ENCODE measurements at places on chromosomes 16 and 17. TPM values are rescaled to one million over a fixed set of nuclear protein-coding genes. Genes with fewer than 3 reads are reported as not detected.

The AP2B1 gene
- 117 TPM for total RNA-seq

The VAT1 gene
- total RNA-seq, result 45.2 TPM

The CACNG1 gene
- total RNA-seq, result not detected

The OSGIN1 gene
- 2.4 TPM for total RNA-seq

DNA sequence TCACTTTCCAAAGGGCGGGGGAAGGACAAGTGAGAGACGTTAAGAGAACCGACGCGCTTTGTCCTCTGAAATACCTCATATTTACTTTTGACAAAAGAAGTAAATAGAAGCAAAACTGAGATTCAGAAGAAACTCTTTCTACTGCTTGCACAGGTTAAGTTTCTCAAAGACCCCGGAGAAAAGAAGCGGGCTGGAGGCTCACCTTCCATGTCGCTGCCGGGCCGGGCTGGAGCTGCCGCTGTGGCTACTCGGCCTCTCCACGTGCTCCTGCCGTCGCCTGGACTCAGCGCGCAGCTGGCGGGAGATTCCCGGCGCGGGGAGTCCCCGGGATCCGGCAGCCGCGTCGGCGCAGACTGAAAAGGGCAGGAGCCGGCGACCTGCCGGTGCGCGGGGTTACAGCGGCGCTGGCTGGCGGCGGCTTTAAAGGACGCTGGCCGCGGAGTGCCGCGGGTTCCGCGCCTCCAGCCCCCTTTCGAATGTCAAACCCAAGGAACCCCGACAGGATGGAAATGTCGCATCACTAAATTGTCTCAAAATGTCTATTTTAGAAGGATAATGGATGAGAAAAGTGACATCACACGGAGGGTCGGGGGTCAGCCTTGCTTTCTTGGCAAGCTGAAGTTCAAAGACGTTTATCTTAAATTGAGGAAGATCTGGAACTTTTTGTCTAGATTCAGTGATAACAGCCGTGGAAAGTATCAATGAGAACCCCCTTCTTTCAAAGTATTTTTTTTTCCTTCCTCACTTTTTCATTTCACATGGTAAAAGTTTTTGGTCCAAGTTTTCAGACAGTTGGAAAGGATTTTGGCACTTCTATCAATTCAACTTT, at the start of gene IKZF3:
Gene IKZF3, minus strand, starts transcription at position 395 of the 829 bp plus-strand sequence. Its CDS starts 186 bp downstream, at position 209.
- peaks cover 54% of the 10 kb centered on the region for H3K27me3 ChIP-seq
- H3K4me3 ChIP-seq, result no peak within 1 kb of the TSS
- H3K4me1 ChIP-seq, result no peaks in the 10 kb centered on the region
- peak; percentile 15 for DNase-seq

GRCh38 chr17:33285413-33285812, 7.7 kb downstream of the ASIC2 start:
- no peak overlapping the region for H3K4me3 ChIP-seq
- H3K36me3 ChIP-seq, result no peaks in the 10 kb centered on the region
- peak overlapping the region; percentile 71 for H3K27ac ChIP-seq
- no peak for DNase-seq
- H3K27me3 ChIP-seq, result no peaks in the 10 kb centered on the region

GRCh38 chr16:77581706-77582105, 140.6 kb upstream of the NUDT7 start:
- H3K4me3 ChIP-seq, result no peak overlapping the region
- no peak overlapping the region for H3K27ac ChIP-seq
- no peaks in the 10 kb centered on the region for H3K27me3 ChIP-seq
- no peaks in the 10 kb centered on the region for H3K4me1 ChIP-seq
- no peak for DNase-seq

DNA sequence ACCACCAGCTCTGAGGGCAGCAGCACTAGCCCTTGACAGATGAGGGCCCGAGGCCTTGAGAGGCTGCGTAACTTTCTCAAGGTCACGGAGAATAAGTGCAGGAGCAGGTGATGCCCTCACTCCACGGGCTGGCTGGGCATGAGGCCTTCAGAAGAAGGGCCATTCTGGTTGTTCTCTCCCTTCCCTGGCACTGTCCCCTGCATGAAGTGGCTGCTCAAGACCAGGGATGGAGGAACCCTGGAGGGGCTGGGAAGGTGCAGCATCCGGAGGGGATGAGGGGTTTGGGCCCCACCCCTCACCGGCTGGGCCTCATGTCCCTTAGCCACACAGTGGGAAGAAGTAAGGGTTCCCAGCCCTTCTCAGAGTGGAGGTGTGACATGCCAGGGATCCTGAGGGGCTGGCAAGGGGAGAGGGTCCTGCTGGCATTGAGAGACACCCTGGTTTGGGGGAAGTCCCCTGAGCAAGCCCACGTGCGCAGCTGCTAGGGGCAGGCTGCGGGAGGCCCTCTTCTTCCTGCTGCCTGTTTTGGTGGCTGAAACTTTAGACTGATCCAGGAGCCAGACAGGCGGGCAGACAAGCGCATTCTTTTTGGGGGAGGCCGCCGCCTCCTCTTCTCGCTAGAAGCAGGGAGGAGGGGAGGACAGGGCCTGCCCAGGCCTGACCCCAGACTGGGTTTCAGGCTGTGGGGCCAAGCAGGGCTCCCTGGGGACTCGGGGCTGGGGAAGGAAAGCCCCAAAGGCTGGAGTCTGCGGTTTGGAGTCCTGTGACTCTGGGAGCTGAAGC, 74.0 kb downstream of the N4BP1 start:
- H3K4me1 ChIP-seq, result no peaks in the 10 kb centered on the region
- no peak for DNase-seq
- H3K4me3 ChIP-seq, result no peak overlapping the region
- H3K27ac ChIP-seq, result peak overlapping the region; percentile 54
- peaks cover 4% of the 10 kb centered on the region for H3K36me3 ChIP-seq

DNA sequence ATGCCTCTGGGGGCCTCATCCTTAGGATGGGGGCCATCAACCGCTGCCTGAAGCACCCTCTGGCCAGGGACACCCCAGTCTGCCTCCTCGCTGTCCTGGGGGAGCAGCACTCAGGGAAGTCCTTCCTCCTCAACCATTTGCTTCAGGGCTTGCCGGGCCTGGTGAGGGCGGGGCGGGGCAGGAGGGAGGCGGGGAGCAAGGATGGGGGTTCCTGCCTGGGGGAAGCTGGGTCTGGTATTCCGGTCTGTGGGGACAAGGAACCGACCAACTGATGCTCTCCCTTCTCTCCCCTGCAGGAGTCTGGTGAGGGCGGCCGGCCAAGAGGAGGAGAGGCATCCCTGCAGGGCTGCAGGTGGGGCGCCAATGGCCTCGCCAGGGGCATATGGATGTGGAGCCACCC, 2.0 kb downstream of the RNF112 start:
- H3K4me3 ChIP-seq, result no peak overlapping the region
- H3K4me1 ChIP-seq, result no peaks in the 10 kb centered on the region
- H3K36me3 ChIP-seq, result no peaks in the 10 kb centered on the region
- H3K27me3 ChIP-seq, result no peaks in the 10 kb centered on the region
- H3K27ac ChIP-seq, result no peak overlapping the region

DNA sequence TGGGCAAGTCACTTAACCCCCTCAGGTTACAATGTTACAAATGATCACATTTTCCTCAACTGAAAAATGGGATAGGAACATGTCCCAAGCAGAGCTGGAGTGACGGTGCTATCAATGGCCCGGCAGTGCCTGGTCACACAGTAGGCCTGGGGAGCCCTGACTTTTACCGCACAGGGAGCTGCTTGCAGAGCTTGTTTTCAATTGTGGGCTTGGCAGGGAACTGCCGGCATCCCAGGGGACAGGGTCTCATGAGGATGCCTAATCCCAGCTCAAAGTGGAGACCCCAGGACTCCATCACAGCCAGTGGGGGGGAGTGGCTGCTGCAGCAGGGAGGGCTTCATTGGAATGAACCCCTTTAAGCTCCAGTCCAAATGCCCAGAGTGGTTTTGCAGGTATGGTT, 11.4 kb downstream of the SNX20 start:
- DNase-seq, result no peak
- no peaks in the 10 kb centered on the region for H3K4me1 ChIP-seq
- H3K27ac ChIP-seq, result no peak overlapping the region
- no peaks in the 10 kb centered on the region for H3K27me3 ChIP-seq

Data from A673 (cell line).